ENCODE measurements at places on chromosomes 2 and 18.

- no peak for DNase-seq
These were observed 85.1 kb upstream of the RMDN2 start for GRCh38 chr2:37839991-37840390.

- no peak for DNase-seq
These were observed 30.5 kb downstream of the LAMA3 start for GRCh38 chr18:23719634-23720201.

DNA sequence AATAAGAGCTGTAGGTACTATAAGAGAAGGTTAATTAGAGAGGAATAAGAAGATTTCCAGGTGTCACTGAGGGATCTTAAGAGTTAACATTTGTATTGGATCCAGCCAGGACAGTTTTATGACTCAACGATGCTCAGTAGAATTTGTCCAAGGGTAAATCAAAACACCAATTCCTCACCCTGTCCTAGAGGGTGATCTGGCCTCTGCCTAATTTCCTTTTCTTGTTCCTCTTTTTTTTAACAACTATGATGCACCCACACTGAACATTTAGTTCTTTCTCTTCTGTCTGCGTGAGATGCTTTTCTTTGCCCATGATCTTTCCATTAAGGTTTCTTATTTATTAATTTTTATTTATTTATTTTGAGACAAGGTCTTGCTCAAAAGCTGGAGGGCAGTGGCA is 92.0 kb downstream of the PMS1 start:
- no peak for DNase-seq

DNA sequence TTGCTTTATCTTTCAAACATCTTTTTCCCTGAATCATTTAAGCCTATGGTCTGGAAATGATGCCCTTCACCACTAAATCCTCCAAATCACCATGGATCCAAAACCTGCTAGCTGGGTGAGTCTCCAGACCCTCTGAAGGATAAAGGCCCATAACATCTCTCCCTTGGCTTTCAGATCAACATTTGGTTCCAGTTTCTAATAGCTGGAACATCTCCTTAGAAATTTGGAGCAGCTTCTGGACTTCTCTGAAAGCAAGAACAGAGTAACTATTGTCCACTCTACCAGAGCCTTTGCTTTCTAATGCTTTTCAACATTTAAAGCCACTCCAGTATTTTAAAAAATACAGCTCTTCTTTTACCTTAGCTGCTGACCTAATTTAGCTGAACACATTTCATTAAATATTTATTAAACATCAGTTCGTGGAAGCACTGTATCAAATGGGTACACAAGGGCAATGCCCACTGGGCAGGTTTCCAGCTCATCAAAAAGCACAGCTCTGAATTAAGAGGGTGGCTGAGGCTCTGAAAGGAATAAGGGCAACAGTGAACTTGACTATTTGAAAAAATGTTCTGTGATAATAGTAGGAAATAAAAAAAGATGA is 75.3 kb downstream of the GALNT3 start:
- DNase-seq: no peak

- no peak for DNase-seq
These were observed 140.4 kb downstream of the FAM161A start for GRCh38 chr2:61713457-61713856.

- no peak for DNase-seq
These were observed 128.9 kb downstream of the DTNB start for GRCh38 chr2:25544445-25544844.

GRCh38 chr2:235135990-235136561 is 184.3 kb downstream of the SH3BP4 start:
- peak; percentile 1 for DNase-seq
